ENCODE measurements at places on chromosomes 3 and 15. TPM values are rescaled to one million over a fixed set of nuclear protein-coding genes. Genes with fewer than 3 reads are reported as not detected.
A peak's percentile ranks its signal among the peaks of the same experiment; 100 is the strongest.

Gene CTXN2
- not detected for polyA plus RNA-seq

Gene GRIP2
- polyA plus RNA-seq = 0.09 TPM

Gene LAMB2
- 87.6 TPM for polyA plus RNA-seq

Gene RMDN3
- 27.8 TPM for polyA plus RNA-seq

Gene DENND4A
- polyA plus RNA-seq = 5.2 TPM

DNA sequence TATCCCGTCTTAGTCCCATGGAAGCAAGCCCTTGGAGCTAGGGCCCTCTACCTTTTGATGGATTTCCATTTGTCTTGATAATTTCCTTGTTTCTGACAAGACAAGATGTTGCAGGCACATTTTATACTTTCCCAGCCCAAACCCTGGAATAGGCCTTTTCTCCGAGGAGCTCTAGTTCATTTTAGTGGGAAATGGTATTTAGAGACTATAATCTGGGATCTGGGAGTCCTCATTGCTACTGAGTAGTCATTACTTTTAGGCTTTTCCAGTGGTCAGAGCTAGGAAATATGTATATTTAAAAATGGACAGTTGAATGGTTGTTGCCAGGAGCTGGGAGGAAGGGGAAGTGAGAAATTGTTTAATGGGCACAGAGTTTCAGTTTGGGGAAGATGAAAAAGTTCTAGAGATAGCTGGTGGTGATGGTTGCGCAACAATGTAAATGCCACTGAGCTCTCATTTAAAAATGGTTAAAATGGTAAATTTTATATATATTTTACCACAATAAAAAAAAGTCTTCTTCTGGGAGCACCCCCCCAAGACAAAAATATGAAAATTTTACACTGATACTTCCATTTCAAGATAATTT, 31.6 kb downstream of the MLH1 start:
- DNase-seq = no peak

GRCh38 chr3:74352166-74352565, 262.3 kb downstream of the CNTN3 start:
- no peak for DNase-seq

DNA sequence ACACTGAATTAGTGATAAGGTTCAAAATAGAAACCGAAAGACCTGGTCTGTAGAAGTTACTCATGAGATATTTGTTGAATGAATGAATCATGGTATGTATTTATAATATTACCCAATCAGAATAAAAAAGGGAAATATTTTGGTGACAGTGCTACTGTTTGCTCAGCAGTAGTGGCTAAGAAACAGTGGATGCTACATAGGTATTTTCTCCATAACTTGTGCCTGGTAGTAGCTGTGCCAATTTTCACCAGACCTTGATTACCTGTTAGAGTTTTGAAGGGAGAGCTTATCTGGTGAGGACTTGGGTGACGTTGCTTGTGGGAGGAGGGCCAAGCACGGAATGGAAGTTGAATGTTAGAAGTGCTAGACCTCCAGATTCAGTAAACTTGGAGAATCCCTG, 14.3 kb downstream of the LIMD1 start:
- no peak for DNase-seq

- DNase-seq = no peak
These were observed 72.5 kb downstream of the SNTN start for GRCh38 chr3:63724987-63725386.

DNA sequence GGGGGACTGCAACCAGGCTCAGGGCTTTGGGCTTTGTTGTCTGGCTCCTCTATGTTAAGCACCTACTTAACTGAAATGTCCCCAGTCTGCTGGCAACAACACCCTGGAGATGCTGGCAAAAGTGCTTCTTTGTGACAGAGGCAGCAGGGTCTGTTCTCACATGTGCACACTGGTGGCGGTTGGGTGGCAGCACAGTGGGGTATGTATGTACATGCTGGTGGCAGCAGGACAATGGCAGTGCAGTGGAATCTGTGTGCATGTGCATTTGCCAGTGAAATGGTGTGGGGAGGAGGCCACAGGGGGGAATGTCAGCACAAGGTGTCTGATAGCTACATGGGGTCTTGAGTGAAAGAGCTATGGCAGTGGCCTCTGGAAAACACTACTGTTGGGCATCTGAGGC, 830.3 kb downstream of the DIPK2A start:
- no peak for DNase-seq

GRCh38 chr15:38627689-38628277, 63.2 kb upstream of the RASGRP1 start:
- DNase-seq = no peak

DNA sequence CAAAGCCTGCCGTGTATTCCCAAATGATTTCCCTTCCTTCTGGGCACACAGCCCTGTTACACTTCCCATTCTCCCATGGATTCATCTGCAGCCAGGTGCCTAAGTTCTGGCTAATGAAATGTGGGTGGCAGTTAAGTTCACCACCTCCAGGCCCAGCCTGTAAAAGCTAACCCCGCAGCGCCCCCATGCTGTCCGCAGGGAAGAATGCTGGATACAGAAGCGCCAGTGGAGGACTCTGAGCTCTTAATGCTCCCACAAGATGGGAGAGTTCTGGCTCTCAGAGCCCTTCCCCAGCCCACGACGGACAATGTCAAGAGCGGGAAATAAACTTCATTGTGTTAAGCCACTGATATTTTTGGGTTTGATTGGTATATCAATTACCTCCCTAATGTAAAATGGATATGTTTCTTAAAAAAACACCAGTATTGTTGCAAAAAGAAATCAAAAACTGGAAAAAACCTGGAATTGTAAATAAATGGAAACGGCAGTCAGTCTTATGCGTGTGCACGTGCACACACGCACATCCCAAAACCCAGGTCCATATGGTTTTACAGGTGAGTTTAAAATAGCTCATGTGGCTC, 37.7 kb upstream of the FGD5 start:
- peak; percentile 55 for DNase-seq

- DNase-seq = no peak
These were observed 2.2 kb upstream of the BCL6 start for GRCh38 chr3:187747506-187747905.

DNA sequence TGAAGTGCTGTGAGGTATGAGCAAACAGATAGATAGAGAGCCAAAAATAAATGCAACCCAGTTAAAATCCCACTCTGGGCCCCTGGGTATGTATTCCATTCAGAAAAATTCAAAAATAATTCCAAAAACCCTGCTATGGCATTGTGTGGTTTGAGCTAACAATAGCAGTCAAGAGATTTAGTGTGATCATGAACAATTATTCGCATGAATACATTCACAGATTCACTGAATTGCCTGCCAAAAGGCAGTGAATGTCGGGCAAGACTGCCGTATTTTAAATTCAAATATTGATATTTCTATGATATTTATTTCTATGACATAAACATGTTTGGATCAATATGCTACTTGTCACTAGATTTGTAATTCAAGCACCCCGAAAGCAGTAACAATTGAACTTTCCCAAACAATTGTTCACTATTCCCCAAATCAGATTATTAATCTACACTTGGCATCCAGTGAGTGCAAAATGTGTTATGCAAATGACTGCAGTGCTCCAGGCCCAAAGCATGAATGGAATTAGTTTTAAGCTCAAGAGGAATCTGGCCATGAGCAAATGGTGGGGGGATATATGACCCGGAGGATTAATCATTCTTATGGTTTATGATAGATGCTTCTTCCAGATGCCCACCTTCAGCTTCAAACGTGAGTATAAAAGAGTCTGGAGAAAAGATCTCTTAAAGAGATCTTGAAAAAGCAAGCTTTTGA, 417.0 kb upstream of the MEIS2 start:
- no peak for DNase-seq

DNA sequence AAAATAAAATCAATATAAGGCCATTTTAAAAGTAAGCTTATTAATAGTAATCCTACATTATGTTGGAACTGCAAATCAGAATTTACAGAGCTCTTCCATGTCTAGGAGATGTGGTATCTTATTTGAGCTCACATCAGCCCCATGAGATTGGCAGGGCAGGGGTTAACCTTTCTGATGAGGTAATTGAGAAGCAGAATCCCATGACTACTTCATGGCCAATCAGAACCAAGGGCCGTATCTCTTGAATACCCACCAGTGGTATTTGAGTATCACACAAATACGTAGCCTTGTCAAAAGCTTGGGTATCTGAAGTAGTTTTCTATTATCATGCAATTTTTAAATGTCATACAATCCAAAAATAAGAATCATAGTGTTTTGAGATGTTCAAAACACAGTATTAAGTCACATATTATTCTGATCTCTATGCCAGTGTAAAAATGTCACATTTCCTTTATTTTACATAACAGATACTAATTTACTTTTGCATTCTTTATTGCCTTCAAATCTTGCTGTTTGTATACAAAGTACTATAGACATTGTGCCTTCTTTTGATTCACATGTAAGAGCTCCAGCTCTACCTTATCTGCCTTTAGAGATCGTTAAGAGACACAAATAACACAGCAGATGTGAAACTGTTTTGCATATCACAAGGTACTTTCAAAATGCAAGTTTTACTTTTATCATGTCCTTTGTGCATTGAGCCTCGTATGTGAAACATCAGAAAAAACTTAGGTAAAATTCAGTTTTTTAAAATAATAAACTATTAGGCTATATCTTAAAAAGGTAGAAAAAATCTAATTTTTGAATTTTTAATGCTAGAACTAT, 251.7 kb upstream of the GOLGA6L4 start:
- no peak for DNase-seq

GRCh38 chr15:25422021-25422420, 16.8 kb downstream of the UBE3A start:
- DNase-seq = no peak

DNA sequence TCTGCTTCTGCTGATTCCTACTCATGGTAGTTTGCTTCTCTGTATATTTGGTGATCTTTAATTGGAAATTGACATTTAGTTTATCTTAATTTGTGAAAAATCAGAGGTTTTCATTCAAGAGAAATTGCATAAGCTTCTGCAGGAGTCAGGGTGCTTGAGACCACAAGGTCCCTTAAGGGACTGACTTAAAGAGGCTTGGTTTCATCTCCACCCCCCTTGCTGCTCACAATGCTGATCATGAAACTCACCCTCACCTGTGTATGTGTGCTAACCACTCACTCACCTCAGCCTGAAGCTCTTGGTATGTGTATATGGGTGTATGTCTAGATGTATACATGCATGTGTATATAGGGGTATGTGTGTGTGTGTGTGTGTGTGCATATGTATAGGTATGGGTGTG, 11.4 kb downstream of the PGPEP1L start:
- no peak for DNase-seq

Data from liver (tissue), 10 donors.